Hepatocyte (in vitro differentiated cells): ENCODE measurements at places on chromosomes 7 and 10. TPM values are rescaled to one million over a fixed set of nuclear protein-coding genes. Genes with fewer than 3 reads are reported as not detected.

The KLF14 gene
- total RNA-seq: 0.24 TPM in 1 of 2 replicates, not detected in the other

The CDC14C gene
- total RNA-seq: 0.08 and 0.23 TPM in 2 replicates

DNA sequence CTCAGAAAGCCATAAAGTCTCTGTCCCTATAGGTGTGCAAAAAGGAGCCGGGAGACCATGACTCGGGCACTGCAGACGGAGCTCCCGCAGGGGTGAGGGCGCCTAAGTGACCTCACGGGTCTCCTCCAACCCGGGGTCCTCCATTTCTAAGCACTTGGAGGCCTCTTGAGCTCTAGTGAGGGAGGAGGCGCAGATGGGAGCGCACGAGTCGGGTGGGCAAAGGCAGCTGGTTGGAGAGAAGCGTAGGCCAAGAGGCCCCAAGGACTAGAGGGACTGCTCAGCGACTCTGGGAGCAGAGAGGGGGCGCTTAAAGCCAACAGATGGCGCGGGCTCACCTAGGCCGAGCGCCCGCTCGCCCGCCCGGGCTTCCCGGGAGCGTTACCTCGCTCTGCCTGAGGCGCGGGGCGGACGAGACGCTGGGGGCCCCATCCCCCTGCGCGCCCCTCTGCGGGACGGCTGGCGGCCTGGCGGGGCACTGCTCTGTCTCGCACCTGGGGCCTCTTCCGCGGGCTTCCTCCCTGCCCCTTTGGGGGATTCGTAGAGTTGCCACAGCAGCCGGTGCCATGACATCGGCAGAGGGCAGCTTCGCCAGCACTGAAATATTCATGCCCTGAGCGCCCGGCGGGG, 523 bp upstream of the CDH23 start:
- DNase-seq: peak; percentile 82

DNA sequence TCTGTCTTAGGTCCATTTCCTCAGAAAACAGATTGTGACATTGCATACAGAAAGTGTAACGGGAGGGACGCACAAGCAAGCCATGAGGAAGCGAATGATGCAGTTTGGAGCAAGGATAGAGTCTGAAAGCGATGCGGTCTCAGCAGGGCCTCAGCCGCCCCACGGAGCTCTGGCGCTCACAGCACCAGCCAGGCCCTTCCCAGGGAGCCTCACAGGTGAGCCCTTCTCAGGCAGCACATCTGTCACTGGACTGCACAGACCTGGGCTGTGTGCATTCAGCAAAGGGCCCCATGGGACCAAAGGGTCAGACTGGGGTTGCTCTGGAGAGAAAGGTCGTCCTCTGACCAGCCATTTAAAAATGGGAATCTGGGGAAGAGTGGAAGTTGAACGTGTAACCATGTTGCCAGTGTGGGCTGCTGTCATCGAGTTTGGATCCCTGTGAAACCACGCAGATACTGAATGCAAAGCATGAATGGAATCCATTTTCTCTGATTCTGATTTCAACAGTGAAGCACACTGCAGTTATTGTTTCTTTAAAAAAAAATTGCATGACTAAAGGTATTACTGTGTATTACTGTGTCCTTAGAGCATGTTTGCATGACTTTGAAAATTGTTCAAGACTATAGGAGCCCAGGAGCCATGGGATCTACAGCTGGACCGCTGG, 350.0 kb upstream of the AKR1E2 start:
- DNase-seq: no peak

- DNase-seq: no peak
These were observed 2.7 kb downstream of the BICC1 start for GRCh38 chr10:58515291-58515941.

DNA sequence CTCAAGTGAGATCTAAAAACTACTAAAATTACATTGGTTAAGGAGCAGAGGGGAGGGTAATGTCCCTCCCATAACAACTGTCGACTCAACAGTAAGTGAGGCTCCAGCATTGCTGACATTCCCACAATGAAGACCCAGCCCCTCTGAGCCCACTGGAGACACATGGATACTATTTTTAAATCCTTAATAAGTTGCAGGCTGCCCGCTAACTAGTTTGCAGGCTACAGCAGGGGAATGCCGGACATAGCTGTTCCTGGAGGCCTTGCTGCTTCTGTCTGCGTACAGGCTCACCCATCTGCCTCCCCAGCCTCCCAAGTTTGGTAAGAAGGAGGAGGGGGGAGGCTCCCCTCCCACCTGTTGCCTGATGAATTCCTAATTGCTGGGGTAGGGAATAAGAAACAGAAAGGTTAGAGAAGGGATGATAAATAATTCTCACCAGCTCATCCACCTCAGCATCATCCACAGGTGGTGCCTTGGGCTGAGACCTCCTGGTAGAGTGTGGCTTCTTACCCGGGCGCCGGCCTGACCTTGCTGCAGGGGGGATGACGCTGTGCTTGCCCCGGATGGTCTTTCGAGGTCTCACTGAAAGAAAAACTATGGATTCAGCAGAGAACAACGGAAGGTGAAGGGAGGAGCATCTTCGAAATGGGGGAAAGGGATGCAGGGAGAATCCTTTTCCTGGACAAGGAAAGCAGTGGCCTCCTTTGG, 10.1 kb downstream of the FZD9 start:
- DNase-seq: no peak

DNA sequence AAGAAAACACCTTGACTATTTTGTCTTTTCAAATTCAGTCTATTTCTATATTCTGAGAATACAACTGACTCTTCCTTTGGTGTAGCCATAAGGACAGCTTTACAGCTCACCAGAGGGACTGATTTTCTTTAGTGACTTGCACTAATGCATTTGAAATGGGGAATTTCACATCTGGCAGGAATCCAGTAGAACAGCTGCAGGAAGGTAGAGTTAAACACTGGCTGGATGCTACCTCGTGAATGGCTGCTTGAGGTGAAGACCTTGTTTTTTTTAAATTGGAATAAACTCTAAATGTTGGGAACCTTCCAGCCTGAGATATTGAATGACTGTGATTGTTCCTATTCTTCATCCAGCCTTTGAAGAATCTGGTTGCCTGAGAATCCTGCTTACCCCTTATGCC, 139.5 kb upstream of the STK17A start:
- no peak for DNase-seq
